HS-27A (cell line): ENCODE measurements at places on chromosomes 16 and 17.

DNA sequence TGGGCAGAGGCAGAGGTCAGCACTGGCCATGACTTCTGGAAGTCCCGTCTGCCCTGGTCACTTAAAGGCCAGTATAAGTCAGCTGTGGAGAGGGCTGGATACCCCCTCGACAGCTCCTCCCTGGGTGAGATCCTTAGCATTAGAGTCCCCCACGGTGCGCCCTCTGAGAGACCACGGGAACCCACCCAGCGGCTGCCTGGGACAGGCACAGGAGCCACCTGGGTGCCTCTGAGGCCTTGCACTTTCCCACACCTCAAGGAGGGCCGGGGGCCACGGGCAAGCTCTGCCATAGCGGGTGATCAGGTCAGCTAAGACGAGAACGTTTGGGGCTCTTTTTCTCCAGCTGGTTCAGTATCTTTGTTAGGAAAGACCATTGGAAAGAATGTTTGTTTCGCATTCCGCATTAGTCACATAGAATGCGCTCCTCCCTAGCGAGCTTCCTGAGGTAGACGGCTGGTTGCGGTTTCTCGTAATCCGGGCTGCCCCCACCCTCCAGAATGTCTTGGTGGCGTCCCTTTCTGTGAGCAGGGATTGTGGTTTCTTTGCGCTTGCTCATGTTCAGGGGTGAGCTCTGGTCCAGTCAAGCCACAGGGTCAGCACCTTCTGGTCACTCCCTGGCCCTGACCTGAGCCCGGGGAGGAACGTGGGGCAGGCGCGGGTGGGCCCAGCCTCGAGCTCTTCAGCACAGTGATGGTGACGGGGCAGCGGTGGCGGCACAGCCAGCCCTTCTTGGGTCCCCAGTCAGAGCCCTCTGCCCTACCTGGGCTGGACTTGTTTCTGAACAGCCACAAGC lies 25.2 kb downstream of the NME3 start:
- DNase-seq, result peak; percentile 53

DNA sequence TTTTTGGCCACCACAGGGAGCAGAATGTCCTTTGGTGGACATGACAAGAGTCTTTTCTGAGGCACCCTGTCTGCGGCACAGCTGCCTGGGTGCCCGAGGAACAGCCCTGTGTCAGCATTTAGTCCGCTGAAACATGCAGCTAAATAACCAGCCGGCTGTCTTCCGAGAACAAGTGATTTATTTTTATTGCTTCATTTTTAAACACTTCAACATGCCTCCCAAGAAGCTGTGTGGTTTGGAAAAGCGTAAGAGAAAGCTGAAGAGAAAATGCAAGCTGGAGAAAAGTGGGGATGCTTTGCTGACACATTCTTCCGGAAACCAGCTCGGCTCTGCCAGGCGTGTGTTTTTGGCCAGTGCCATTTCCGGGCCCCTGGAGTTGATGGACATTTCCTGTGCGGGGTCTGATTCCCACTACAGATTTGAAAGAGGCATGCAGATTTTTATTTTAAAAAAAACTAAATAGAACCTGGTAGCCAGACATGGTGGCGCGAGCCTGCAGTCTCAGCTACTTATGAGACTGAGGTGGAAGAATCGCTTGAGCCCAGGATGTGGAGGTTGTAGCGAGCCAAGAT lies 94.7 kb downstream of the SEC14L1 start:
- DNase-seq, result no peak

DNA sequence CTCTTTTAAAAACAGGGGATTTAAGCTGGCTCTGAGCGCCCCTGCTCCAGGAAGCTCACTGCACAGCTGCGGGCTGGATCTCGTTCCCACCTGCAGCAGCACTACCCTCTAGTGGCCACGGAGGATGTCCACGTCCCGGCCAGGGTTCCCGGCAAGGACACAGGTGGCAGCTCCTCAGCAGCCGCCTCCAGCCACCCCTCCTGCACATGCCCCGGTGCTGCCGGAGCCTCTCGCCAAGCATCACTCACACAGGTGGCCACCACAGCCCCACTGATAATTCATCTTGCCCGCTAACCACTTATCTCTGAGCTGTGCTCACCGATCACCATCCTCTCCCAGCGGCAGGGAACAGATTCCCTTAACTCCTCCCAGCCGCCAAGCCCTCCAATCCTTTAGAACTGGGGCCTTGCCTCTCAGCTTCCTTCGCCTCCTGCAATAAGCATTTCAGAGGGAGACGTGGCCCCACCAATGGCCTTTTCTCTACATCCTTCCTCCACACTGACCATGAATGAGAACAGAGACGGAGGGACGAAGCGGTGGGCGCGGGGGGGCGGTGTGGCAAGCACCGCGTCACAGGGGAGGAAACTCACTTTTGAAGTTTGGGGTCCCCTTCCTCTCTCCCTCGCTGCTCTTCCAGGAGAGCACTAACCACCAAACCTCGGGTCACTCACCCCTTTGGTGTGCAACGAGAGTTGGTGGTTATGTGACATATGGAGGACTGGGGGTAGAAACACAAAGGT lies 222.1 kb downstream of the RBFOX3 start:
- DNase-seq, result no peak

GRCh38 chr16:56776562-56776961 lies 46.6 kb downstream of the NUP93 start:
- DNase-seq, result no peak

DNA sequence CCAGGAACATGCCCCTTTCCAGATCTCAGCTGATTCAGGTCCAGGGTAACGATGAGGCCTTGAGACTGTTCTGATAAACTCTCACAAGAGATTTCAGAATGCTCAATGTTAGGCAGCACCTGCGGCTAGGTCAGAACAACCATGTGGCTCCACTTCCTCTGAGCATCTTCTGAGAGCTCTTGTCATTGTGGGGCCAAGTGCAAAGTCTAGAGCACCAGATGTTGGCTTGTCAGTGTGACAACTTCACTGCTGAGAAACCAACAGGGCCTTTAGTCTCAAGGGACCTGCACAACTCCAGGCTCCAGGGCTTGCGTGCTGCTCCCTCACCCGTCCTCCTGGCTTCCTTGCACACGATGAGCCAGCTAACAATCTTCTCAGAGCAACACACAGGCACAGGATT lies 29.0 kb downstream of the FCSK start:
- DNase-seq, result no peak

DNA sequence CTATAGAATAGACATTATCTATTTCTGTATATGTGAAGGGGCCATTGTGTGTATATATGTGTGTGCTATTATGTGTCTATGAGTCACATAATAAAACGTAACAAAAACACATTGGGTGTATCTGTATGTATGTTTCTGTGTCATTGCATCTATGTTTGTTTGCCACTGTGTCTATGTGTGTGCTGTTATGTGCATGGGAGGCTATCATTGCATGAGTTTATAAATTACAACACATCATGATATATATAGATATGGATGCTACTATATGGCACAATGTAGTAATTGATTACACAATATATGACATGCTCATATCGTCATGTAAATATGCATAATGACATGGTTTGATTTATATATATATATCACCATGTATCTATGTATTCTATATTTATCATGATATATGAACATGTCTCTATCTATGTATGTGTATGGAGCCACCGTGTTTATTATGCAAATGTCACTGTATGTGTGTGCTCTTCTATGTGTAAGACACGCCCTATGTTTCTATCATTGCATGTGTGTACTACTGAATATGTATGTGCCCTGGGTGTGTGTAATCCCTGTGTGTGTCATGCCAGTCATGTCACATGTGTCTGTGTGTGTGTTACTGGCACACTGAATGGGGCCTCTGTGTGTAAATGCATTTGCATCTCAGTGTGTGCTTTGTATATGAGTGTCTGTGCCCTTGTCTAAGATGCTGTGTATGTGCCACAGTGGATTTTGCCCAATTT lies 1.4 kb upstream of the TSPOAP1 start:
- no peak for DNase-seq

- no peak for DNase-seq
Observed at GRCh38 chr16:53502331-53503269, at the start of gene AKTIP. Gene AKTIP (minus strand): TSS chr16:53503209. CDS start chr16:53500259, 2,950 bp downstream.
